ENCODE measurements at places on chromosomes 6 and 20.

- no peak for DNase-seq
Measured at GRCh38 chr6:135228486-135228885, 47.4 kb downstream of the MYB start.

DNA sequence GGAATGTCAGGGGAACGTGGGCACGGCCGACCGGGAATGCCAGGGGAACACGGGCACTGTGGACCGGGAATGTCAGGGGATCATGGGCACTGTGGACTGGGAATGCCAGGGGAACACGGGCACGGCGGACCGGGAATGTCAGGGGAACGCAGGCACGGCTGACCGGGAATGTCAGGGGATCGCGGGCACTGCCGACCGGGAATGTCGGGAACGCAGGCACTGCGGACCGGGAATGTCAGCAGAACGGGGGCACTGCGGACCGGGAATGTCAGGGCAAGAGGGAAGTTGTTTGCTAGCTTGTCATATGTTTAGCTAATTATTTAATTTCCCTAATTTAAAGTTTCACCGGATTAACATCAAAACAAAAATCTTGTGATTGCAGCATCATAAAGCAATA, 37.4 kb upstream of the BHLHE23 start:
- DNase-seq, result no peak

- DNase-seq, result no peak
Measured at GRCh38 chr20:33839591-33839990, 28.4 kb downstream of the CHMP4B start.

DNA sequence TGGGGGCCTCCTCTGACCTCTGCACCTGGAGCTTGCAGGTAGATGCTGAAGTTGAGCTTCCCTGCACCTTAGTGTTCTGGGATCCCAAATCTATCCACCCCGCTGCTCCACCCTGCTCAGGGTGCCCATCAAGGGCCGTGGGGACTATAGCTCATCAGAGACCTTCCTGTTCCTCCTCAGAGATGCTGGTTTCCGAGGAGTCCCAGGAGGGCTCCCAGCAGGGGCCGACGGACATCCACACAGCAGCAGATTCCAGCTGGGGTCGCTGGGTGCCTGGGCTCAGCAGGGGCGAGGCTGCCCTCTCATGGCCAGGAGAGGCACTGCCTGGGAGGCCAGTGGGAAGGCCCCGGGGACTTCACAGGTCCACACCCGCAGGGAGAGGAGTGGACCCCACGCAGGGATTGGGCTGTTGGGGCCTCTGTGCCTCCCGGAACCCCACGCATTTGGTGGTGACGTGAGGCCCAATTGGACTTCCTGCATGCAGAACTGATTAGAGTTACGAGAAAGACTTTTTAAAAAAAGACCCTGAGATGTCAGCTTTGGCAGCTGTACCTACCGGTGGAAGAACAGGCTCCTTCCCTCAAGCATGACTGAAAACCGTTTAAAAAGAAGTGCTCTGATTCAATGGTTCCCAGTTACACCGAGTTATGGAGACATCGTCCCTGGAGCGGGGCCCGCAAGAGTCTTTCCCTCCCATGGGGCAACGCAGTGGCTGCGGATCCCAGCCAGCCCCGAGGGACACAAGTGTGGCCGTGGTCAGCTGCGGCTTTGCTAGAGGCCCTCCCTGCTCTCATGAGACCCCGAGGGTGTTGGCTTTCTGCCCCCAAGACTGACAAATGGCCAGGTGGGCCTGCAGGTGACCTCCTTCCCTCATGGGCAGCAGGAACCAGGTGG, 25.3 kb upstream of the SLCO4A1 start:
- DNase-seq, result peak; percentile 55

- no peak for DNase-seq
Measured at GRCh38 chr6:70673054-70673453, 5.4 kb downstream of the SMAP1 start.

DNA sequence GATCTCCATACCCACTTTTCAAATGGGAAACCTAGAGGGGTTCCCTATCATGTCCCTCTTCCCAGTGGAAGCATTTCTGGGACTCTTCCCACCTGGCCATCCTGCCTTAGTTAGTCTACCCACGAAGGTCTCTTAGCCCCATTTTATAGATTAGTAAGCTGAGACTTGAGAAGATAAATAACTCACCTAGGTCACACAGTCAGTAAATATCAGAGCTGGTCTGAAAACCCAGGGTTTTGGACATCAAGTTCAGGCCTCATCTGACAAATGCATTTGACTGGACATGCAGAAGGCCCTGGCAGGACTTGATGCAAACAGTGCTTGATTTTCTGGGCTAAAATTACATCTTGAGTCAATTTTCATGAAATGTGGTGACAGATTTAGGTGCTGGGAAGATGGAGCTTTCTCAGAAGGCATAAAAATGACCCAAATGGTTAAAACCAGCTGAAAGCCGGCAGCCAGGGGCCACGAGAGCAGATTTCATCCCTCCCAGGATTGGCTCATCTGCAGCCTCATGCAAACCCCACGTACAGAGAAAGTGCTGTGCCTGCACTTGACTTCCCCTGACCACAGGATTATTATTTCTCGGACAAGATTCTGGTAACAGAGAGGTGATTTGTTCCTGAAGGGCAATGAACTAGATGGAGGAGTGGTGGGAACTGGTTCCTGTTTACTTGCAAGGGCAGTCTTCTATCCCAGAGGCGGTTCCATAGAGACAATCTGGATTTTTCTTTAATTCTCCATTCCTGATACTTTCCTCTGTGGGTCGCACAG, 23.1 kb downstream of the CPNE5 start:
- no peak for DNase-seq

GRCh38 chr6:157240059-157240959, 83.0 kb downstream of the TMEM242 start:
- no peak for DNase-seq

GRCh38 chr6:52790861-52791260, 12.8 kb downstream of the GSTA1 start:
- no peak for DNase-seq

DNA sequence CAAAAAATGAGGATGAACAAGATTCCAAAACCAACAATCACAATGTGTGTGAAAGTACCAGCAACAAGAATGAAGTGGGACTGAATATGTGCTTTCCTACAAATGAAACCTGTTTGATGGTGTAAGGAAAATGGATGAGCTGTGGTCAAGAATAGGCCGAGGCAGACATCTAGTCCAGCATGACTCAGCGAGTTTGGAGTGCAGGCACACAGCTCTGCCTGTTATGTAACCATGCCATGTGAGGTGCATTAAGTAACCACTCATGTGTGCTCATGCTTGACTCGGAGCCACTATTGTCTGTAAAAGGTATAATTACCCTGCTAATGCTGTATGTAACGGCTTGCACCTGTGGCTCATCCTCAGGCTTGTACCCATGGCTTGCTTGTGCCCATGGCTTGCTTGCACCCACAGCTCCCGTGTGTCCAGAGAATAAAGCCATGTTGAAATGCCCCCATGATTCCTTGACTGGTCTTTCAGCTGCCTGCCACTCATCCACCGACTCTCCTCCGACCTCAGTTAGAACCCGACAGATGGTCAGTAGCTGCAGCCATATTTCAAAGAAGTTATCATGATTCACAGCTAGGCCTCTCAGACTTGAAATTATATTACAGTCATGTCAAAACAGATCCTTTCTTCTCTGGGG, 98.7 kb downstream of the BACH2 start:
- DNase-seq, result no peak

All from stimulated activated CD8-positive, alpha-beta memory T cell treated with anti-CD3 and anti-CD28 coated beads, Interleukin-12 subunit alpha, Interleukin-12 subunit beta, amount 100 ng/mL, for 4 hours (primary cell).